Liver (tissue), 10 donors: ENCODE measurements at places on chromosomes 7 and 10.

- DNase-seq = no peak
Observed at GRCh38 chr7:41754046-41754445, 51.2 kb upstream of the INHBA start.

DNA sequence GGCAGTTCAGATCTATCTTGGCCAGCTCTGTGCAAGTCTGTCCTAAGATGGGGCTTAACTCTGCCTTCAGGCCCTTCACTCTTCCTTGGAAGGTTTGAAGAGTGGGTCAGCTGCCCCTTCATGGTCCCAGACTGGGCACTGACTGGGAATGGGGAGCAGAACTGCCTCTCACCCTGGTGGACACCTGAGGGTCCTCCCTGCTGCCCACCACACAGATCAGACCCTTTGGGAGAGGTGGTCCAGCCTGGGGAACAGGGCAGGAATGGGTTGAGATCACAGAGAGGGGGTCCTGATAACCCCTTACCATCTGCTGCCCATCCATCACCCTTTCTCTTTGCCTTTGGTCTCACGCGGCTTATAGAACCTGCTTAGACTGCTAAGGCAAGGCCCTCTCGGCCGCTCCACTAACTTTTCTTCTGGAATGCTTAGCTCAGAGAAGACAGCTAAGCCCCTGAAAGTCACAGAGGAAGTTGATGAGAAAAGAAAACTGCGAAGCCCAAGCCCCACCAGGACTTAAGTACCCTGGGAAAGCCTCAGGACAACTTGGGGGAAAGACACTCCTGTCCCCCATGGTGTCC, 402 bp upstream of the CDHR1 start:
- DNase-seq = no peak

GRCh38 chr7:103658055-103659005, 212.3 kb upstream of the SLC26A5 start:
- DNase-seq = no peak

DNA sequence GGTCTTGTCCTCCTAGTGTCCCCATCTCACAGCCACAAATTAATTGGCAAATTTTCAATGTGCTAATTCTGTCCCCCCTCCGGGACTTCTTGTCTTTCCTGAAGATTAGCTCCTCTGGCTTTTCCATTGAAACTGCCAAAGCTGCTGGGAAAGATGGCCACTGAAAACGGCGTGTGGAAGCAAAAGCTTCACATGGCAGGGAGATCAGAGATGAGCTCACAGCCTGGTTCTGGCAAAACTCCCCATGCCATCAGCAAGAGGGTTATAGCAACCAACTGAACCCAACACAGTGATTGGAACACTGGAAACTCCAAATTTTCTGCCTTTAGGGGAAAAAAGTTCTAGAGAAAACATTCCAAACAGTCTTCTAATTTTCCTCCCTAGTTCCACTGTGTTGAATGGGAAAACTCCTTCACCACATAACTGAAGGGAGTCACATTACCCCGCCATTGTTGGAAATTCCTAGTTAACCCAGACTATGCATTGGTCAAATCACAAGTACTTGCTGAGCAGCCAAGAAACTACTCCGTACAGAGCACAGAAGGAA, 37.0 kb downstream of the NRAP start:
- no peak for DNase-seq

GRCh38 chr7:104985259-104985617, 28.8 kb upstream of the KMT2E start:
- no peak for DNase-seq

DNA sequence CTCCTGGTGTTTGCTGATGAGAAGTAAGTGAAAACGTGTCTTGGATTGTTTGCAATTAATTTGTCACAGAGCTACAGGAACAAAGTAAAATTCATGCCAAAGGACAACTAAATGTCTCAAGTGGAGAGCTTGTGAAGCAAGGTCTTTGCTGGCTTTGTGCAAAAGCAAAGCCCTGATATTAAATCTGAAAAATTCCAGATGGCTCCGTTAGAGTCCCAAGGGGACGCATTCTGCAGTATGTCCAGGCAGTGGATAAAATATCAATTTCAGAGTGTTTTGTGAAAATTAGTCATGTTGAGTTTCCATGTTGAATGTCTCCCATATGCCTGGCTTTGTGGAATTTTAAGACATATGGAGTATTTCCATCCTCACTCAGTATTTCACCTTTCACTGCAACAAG, 102.5 kb upstream of the PTN start:
- no peak for DNase-seq

DNA sequence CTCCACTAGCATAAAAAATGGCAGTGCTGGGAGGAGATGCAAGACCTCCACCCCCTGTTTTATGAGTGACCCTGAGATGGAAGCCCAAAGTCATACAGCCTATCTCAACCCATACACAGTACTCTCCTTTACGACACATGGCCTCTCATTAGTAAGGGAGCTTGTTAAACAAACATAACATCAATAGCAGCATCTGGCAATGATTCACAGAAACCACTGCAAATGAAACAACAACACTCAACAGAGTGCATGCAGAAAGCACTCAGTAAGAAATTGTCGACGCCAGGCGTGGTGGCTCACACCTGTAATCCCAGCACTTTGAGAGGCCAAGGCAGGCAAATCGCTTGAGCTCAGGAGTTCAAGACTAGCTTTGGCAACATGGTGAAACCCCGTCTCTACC, 27.5 kb upstream of the FIGNL1 start:
- no peak for DNase-seq

GRCh38 chr7:151702961-151703360, 174.0 kb downstream of the PRKAG2 start:
- DNase-seq = no peak
